Stimulated activated CD4-positive, alpha-beta T cell treated with anti-CD3 and anti-CD28 coated beads, Interleukin-15, amount 100 ng/mL, for 1 hour (primary cell): ENCODE measurements at places on chromosomes 13 and 19.

- DNase-seq = no peak
These were observed 161.5 kb downstream of the MZT1 start for GRCh38 chr13:72565893-72566292.

DNA sequence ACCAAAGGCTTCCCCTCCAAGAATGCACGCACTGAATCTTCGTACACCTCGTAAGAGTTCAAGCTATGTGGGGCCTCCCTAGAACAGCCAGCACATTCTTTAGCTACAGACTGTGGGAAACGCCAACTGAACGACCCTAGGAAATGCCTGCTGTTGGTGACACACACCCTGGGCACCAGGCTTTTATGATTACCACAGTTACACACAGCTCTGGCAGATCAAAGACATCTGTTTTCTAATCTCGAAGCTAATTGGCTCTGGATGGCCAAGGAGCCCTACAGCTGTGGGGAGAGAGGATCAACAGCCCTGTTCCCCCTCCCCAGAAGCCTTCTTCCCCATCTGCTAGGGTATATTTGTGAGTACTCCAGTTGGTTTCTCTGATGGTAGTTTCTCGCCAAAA lies 123.0 kb downstream of the COL4A1 start:
- DNase-seq = no peak

DNA sequence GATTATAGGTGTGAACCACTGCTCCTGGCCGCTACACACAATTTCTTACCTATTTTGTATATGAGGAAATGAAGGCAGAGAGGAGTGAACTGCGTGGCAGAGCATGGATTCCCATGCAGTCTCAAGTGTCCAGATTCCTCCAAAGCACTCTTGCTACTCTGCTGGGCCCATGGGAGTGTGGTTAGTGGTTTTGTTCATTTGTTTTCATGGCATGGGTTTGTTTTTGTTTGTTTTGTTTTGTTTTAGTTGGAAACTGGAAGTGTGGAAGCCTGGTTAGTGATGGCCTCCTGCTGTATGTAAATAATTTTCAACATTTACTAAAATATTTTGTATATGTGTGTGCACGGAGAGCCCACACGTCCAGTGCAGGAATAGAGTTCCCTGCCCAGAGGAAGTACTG lies 61.3 kb upstream of the LRCH1 start:
- no peak for DNase-seq

DNA sequence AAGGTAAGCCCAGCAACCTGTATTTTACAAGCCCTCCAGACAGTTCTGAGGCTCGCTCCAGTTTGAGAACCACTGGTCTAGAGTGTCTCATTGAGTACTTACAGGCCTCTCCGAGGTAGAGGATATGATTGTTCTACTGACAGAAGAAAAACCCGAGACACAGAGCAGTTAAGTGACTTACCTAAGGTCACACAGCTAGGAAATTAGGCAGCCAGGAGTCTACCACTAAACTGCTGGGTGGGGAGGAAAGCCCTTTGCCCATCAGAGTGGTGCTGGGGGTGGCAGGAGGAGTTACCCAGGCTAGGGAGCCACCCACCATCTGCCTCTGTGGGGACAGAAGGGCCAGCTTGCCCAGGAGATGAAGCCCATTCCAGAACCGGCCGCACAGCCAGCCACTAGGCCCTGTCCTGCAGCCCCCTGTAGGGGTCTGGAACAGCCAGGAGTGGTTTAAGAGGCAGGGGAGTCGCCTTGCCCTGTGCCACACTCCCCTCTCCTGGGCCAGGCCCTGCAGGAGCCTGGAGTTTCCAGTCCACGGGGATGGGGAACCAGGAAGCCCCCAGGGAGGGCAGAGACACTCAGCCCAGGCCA lies 703 bp downstream of the RASGRP4 start:
- DNase-seq = no peak

DNA sequence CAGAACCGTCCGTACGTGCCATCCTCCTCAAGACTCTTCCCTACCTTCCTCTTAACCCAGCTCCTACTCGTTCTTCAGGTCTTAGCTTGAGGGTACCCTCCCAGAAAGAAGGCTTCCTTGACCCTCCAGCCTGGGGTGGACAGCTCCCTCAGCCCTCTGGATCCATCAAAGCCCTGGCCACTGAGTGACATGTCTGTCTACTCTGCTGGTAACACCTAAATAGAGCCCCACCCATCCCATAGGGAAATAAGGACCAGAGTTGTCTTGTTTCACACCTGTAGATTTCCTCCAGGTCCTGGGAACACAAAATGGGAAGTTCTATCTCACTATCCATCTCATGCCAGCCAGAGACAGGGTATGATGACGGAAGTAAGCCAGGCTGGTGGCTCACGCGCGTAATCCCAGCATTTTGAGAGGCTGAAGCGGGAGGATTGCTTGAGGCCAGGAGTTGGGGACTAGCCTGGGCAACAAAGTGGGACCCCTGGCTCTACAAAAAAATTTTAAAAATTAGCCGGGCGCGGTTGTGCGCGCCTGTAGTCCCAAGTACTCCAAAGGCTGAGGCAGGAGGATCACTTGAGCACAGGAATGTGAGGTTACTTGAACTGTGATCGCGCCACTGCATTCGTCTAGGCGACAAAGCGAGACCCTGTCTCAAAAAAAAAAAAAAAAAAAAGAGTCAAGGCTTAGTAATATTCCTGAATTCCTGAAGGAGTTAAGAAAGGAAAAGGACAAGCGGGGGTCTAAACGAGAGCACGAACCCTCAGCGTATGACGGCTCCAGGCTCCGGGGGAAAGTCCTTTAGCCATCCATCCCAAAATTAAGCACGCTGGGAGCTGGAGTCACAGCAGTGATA lies 566 bp upstream of the CCDC97 start:
- DNase-seq = no peak
